Tibial nerve (tissue), 4 donors: ENCODE measurements at places on chromosomes 3 and 15. TPM values are rescaled to one million over a fixed set of nuclear protein-coding genes. Genes with fewer than 3 reads are reported as not detected.

DNA sequence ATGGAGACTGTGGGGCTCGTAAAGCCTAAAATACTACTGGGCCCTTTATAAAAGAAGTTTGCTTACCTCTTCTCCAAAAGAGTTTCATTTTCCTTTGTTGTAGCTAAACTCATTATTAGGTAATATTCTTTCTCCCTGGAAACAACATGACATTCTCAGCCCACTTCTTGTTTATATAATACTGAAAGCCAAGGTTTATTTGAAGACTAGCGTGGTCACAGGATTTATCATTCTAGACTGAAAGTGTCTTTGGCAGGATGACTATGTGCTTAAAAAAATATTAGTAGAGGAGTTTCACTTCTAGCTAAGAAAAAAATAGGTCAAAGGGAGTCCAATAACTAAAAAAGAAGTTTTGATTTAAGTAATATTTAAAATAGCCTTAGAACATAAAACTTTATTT, 1085.2 kb upstream of the CADM2 start:
- H3K27ac ChIP-seq: no peak overlapping the region
- no peaks in the 10 kb centered on the region for H3K4me1 ChIP-seq
- H3K27me3 ChIP-seq: no peaks in the 10 kb centered on the region
- H3K4me3 ChIP-seq: no peak overlapping the region

DNA sequence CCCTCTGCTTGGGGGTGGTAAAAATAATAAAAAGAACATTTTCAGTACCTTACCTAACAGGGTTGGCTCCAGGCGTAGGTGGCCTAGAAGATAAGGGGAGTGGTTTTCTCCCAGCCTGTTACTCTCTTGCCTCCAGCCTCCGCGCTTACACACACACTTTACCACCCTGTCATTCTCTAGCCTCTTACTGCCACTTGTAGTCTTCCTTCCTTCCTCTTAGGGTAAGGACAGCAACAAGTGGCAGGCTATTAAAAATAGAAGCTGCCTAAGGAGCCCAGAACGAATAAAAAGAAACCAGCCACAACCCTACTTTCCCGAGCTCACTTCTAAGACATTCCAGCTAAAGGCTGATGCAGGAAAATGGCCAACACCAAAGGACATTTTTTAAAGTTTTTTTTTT, 9.6 kb upstream of the LIPH start:
- peaks cover 11% of the 10 kb centered on the region for H3K4me1 ChIP-seq
- H3K36me3 ChIP-seq: no peaks in the 10 kb centered on the region
- H3K27ac ChIP-seq: no peak overlapping the region
- H3K27me3 ChIP-seq: no peaks in the 10 kb centered on the region

GRCh38 chr3:77919244-77919643, 879.3 kb downstream of the ROBO2 start:
- no peaks in the 10 kb centered on the region for H3K36me3 ChIP-seq
- no peaks in the 10 kb centered on the region for H3K27me3 ChIP-seq
- no peaks in the 10 kb centered on the region for H3K4me1 ChIP-seq
- DNase-seq: no peak

Gene TTLL13
- not detected for total RNA-seq

GRCh38 chr15:49901321-49901720, 217.7 kb downstream of the ATP8B4 start:
- no peak overlapping the region for H3K4me3 ChIP-seq
- H3K36me3 ChIP-seq: no peaks in the 10 kb centered on the region
- H3K27ac ChIP-seq: peak overlapping the region; percentile 40
- H3K27me3 ChIP-seq: no peaks in the 10 kb centered on the region
- no peak for DNase-seq

GRCh38 chr15:66864871-66865281, 162.8 kb downstream of the SMAD6 start:
- no peaks in the 10 kb centered on the region for H3K36me3 ChIP-seq
- H3K4me3 ChIP-seq: no peak overlapping the region
- no peak overlapping the region for H3K27ac ChIP-seq
- H3K27me3 ChIP-seq: no peaks in the 10 kb centered on the region
- no peaks in the 10 kb centered on the region for H3K4me1 ChIP-seq

- H3K27me3 ChIP-seq: no peaks in the 10 kb centered on the region
- H3K4me3 ChIP-seq: no peak overlapping the region
- peaks cover 28% of the 10 kb centered on the region for H3K4me1 ChIP-seq
- peaks cover 11% of the 10 kb centered on the region for H3K36me3 ChIP-seq
- no peak overlapping the region for H3K27ac ChIP-seq
- DNase-seq: peak; percentile 32
Observed at GRCh38 chr3:49671291-49672288, 2.6 kb upstream of the APEH start.

- H3K27me3 ChIP-seq: no peaks in the 10 kb centered on the region
- no peak overlapping the region for H3K27ac ChIP-seq
- H3K4me3 ChIP-seq: no peak overlapping the region
- H3K4me1 ChIP-seq: no peaks in the 10 kb centered on the region
- no peak for DNase-seq
- no peaks in the 10 kb centered on the region for H3K36me3 ChIP-seq
Observed at GRCh38 chr3:42923606-42924005, 17.7 kb downstream of the ZNF662 start.

DNA sequence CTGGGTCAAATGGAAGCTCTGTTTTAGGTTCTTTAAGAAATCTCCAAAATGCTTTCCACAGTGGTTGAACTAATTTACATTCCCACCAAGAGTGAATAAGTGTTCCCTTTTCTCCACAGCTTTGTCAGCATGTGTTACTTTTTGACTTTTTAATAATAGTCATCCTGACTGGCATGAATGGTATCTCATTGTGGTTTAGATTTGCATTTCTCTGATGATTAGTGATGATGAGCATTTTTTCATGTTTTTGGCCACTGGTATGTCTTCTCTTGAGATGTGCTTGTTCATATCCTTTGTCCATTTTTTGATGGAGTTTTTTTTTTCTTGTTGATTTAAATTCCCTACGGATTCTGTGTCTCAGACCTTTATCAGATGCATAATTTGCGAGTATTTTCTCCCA, 745.0 kb upstream of the BCHE start:
- no peak for DNase-seq
- no peaks in the 10 kb centered on the region for H3K36me3 ChIP-seq
- H3K27ac ChIP-seq: no peak overlapping the region
- no peak overlapping the region for H3K4me3 ChIP-seq
- H3K4me1 ChIP-seq: no peaks in the 10 kb centered on the region

DNA sequence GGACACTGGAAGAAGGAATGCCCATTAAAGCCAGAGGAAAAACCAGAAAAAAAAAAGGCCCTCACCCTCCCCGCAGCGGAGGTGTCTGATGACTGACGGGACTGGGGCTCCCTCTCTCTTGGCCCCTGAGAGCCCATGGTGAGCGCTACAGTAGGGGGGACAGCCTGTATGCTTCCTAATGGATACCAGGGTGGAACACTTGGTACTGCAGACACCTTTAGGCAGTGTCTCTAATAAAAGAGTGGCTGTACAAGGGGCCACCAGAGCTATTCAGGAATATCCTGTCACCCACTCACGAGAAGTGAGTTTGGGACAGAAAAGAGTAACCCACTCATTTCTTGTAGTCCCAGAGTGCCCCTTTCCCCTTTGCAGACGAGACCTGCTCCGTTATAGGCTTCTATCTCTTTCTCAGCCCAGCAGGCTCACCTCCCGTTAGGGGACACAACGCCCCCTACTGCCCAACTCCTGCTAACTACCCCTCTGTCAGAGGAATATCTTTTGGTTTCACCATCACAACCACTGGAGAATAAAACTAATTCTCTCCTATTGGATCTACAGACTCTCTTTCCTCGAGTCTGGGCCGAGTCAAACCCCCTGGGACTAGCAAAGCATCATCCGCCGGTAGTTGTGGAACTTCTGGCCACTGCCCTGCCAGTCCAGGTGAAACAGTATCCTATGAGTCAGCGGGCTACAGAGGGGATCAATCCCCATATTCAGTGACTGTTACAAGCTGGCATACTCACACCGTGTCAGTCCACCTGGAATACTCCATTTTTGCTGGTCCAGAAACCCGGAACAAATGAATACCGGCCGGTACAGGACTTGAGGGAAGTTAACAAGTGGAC, 40.8 kb downstream of the ZBTB11 start:
- no peaks in the 10 kb centered on the region for H3K36me3 ChIP-seq
- H3K4me3 ChIP-seq: no peak overlapping the region
- peak; percentile 9 for DNase-seq
- no peaks in the 10 kb centered on the region for H3K4me1 ChIP-seq

GRCh38 chr3:165192610-165193192, 3.5 kb downstream of the SLITRK3 start:
- H3K4me1 ChIP-seq: peaks cover 23% of the 10 kb centered on the region
- no peak for DNase-seq
- no peak overlapping the region for H3K27ac ChIP-seq
- H3K4me3 ChIP-seq: peak overlapping the region; percentile 31

GRCh38 chr3:180961087-180961486, 28.4 kb downstream of the DNAJC19 start:
- no peaks in the 10 kb centered on the region for H3K27me3 ChIP-seq
- no peaks in the 10 kb centered on the region for H3K36me3 ChIP-seq
- H3K4me3 ChIP-seq: no peak overlapping the region
- H3K27ac ChIP-seq: no peak overlapping the region

Gene SERPINI2
- not detected for total RNA-seq

DNA sequence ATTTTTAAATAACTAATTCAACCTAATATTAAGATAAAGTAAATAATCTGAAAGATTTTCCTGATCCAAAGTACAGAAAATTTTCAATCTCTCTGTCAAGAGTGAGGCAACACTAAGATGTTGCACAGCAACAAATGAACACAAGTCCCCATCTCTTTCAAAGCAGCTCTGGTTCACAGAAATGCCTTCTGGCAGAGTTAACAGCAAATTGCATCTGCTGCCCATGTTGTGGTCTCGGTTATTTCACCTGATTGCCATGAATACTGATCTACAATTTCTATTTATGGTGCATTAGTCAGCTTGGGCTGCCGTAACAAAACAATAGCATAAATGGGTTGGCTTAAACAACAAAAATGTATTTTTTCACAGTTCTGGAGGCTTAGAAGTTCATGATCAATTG, 167.3 kb downstream of the BCHE start:
- no peak overlapping the region for H3K4me3 ChIP-seq
- DNase-seq: no peak
- no peaks in the 10 kb centered on the region for H3K36me3 ChIP-seq
- no peak overlapping the region for H3K27ac ChIP-seq
- no peaks in the 10 kb centered on the region for H3K4me1 ChIP-seq

GRCh38 chr3:69560116-69560515, 174.2 kb upstream of the FRMD4B start:
- H3K4me3 ChIP-seq: no peak overlapping the region
- H3K4me1 ChIP-seq: no peaks in the 10 kb centered on the region
- H3K36me3 ChIP-seq: no peaks in the 10 kb centered on the region
- no peaks in the 10 kb centered on the region for H3K27me3 ChIP-seq
- no peak overlapping the region for H3K27ac ChIP-seq

Gene SKOR1
- total RNA-seq: 0.98 TPM

Gene NUDT16
- 86.7 TPM for total RNA-seq

Gene RPL35A
- 250 TPM for total RNA-seq

Gene SLC25A36
- 129 TPM for total RNA-seq

Gene FBXO22
- 10.3 TPM for total RNA-seq

DNA sequence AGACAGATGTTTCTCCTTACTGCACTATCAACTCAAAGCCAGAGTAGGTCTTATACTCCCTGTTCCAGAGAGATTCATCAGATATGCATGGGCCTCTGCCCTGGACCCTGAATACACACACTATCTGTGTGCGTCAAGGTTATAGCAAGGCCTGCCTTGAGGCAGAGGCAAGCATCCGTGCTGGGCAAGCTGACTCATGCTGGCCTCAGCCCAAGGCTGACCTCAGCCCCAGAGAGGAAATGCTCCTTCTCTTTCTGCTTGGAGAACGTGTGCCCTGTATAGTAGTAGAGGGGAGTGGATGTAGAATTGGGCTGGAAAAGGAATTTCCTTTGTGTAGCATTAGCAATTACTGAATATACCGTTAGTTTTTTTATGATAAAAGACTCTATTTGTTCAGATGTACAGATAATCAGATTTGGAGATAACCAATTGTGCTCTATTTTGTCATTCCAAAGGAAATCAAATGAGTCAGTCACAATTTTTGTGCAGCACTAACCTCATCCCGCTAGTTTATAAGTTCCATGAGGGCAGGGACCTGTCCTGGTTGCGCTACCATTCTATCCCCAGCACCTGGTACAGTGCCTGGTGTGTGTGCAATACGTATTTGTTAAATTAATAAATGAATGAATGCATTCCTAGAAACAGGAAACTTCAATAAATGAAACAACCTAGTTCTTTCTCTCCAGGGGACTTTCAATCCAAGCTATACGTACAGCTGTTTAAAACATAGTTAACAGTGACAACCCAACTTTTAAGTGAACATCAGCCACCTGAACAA, 13.3 kb upstream of the PAQR9 start:
- H3K36me3 ChIP-seq: no peaks in the 10 kb centered on the region
- no peak overlapping the region for H3K4me3 ChIP-seq
- peaks cover 6% of the 10 kb centered on the region for H3K27me3 ChIP-seq
- H3K4me1 ChIP-seq: no peaks in the 10 kb centered on the region
